ENCODE measurements at places on chromosomes 12 and 14. TPM values are rescaled to one million over a fixed set of nuclear protein-coding genes. Genes with fewer than 3 reads are reported as not detected.

The KRT73 gene
- total RNA-seq = not detected

GRCh38 chr12:6096527-6096926, 27.9 kb downstream of the VWF start:
- DNase-seq = peak; percentile 39

The ESR2 gene
- total RNA-seq = 0.29 TPM

The CLEC4C gene
- total RNA-seq = not detected

DNA sequence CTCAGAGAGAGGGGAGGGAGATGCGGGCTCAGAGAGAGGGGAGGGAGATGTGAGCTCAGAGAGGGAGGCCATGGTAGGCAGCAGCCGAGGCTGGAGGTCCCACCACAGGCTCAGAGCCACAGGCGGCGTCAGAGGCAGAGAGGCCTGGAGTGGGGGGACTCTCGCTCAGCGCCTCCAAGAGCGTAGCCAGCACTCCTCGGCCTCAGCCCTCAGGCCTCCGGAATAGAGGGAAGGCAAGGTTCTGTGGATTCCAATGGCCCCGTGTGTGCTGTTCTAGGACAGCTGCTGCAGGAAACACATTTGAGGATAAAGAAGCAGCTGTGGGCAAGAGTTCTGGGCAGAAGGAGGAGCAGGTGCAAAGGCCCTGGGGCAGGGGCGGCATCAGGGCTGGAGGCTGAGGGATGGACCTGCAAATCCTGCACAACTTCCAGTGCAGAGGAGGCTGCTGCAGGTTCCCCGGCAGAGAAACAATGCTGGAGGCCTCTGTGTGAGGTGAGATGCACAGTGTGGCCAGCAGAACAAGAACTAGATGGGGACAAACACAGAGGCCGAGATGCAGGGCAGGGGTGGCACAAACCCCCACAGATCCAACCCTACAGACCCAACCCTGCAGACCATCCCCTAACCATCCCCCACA, 59.1 kb upstream of the GALNT9 start:
- no peak for DNase-seq

GRCh38 chr12:110543252-110543959, 39.7 kb downstream of the PPTC7 start:
- peak; percentile 100 for DNase-seq

- DNase-seq = no peak
Observed at GRCh38 chr12:122309564-122310121, 43.3 kb upstream of the VPS33A start.

DNA sequence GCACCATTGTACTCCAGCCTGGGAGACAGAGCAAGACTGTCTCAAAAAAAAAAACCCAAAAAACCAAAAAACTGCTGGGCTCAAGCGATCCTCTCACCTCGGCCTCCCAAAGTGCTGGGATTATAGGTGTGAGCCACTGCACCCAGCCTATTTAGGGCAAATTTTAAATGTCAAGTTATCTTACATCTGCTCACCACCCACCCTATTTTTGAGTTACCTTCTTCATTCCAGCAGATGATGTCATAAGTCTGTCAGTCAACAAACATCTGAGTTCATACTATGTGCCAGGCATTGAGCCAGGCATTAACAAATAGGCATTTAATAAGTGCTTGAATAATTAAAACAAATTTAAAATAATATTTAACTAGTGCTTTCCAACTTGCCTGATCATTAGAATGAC, 21.5 kb downstream of the BATF start:
- DNase-seq = no peak

- DNase-seq = no peak
Observed at GRCh38 chr14:59147007-59147406, 41.5 kb upstream of the DAAM1 start.

DNA sequence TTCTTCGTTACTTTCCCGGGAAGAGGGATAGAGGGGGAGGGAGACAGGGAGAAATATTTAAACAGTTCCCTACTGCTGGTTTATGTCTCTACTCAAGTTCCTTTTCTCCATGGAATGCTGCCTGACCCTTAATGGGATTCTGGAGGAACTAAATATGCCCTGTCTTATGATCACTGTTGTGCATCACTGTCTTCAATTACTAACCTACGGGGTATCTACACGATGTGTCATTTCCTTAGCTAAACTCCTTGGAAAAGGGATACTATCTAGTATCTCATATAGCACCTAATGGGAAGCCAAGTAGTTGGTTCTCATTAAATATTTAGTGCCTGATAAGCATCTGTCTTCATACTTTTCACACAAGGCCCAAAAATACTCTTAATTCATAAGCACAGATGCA, 37.5 kb upstream of the FBLN5 start:
- DNase-seq = no peak

DNA sequence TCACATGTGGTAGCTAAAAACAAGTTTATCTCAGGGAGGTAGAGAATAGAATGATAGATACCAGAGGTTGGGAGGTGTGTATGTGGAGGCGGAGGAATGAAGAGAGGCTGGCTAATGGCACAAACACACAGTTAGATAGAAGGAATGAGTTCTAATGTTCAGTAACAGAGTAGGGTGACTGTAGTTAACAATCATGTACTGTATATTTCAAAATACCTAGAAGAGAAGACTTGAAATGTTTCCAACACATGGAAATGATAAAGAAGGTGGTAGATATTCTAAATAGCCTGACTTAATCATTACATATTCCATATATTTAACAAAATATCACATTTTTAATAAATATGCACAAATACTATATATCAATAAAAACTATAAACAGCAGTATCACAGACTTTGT, 8.9 kb upstream of the IFNG-AS1 start:
- DNase-seq = no peak

The RNASE2 gene
- total RNA-seq = not detected

The PSMA6 gene
- 322 TPM for total RNA-seq

DNA sequence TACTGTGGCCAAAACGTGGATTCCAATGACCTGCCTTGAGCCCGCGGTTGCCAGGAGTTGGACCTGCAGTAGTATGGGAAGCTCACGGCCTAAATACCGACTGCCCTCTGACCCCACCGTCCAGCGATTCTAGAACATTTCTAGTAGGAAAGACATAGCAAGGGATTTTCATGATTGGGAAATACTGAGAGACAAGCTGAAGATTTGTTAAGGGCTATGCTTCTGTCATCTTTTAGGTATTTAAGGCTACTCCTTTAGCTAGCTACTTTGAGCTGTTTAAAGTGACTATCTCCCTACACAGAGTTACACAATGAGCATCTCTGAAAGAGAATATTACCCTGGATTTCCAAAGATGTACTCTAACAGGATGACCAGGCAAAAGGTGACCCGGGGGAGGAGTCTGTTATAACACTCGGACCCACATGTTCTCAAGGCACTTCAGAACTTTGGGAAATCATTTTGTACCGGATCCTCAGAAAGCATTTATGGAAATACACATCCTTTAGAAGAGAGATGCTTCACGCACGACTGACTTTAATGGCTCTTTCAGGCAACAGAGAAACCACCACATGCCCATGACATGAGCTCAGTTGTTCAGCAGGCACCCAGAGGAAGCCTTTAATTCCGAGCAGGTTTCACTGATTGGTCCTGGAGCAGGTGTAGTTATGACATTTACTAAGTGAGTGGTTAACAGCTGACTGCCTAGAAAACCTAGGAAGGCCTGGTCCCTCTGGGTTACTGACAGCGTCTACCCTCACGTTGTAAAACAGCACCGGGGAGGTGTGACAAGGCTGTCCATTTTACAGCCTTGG, 4.2 kb downstream of the BAG5 start:
- DNase-seq = no peak

GRCh38 chr14:93317875-93318807, 14.7 kb downstream of the BTBD7 start:
- peak; percentile 85 for DNase-seq

The SLC16A7 gene
- total RNA-seq = 32.6 TPM

The SEL1L gene
- total RNA-seq = 152 TPM

The ISCU gene
- 125 TPM for total RNA-seq

DNA sequence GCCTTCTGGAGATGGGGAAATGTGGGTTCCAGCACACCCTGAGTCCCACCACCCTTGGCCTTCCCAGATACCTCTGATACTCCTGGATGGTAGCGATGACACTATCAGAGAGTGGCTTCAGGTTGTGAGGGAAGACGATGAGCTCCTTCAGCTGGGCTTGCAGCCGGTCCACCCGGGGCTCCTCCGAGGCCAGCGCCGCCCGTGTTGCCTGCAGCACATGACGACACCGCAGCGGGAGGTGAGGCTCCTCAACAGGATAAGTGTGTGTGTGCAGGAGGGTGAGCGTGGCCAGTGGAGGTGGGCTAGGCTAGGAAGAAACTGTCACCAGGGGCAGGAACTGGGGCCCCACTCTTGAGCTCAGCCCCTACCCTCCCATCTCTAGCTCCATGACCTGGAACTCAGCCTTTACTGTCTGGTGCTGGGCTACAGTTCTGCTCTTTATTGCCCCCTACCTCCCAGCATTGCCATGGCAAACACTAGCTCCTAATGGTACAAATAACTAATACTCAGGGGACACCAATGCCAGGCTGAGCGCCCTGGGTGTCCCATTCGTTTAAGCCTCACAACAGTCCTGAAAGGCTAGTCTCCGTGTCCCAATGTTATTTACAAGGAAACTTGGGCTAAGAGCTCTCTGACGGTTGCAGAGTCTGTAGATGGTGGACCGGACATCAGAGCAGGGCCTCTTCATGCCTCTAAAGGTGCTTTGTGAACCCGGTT, 64.1 kb downstream of the SYNE3 start:
- peak; percentile 28 for DNase-seq

DNA sequence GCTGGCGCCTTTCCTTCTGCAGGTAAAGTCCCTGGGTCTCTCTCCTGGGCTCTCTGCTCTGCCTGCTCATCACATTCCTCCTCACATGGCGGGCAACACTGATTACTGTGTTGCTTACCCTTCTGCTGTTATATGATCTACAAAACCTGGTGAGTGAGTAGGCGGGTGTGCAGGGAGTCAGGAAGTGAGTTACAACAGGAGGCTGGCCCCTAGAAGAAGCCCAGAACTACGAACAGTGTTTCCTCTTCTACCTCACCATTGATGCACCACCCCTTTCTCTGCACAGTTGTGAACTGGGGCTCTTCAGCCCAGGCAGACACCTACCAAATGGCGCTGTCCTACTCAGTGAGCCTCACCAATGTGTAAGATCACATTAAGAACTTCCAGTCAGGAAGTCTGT, 4.9 kb upstream of the KLHL33 start:
- no peak for DNase-seq

DNA sequence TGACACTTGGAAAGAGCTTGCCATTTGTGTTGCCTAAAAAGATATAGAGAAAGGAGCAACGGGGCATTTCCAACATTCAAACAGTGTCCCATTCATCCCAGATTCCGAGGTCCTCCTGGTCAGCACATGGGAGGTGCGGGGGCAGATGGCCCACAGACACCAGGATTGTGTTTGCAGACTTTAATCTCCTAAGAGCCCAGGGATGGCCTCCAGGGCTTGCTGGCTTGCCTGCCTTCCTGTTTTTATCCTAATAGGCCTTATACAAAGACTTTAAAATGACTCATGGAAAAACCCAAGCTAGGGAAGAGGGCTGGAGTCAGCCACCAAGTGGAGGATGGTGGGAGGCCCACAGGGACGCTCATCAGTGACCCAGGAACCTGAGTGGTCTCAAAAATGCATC, 21.5 kb upstream of the FAM181A start:
- no peak for DNase-seq

GRCh38 chr14:53295985-53296582, 143.0 kb upstream of the DDHD1 start:
- peak; percentile 52 for DNase-seq

The PTPRQ gene
- not detected for total RNA-seq

GRCh38 chr12:77166696-77167095, 101.3 kb upstream of the E2F7 start:
- no peak for DNase-seq

DNA sequence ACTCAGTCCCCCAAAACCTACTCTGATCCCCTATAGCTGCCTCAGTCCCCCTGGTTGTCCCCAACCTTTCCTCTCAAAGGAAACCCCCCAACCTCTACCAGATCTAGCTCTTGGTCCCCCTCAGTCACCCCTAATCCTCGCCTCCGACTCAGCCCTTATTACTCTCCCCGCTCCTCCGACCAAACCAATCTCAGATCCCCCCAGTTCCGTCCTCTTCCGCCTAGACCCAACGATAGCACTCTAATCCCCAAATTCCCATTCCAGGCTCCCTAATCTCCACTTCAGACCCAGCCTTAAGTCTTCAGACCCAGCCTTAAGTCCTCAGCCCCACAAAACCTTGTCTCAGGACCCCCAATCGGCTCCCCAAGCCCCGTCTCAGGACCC, 612 bp downstream of the VPS37B start:
- DNase-seq = no peak

DNA sequence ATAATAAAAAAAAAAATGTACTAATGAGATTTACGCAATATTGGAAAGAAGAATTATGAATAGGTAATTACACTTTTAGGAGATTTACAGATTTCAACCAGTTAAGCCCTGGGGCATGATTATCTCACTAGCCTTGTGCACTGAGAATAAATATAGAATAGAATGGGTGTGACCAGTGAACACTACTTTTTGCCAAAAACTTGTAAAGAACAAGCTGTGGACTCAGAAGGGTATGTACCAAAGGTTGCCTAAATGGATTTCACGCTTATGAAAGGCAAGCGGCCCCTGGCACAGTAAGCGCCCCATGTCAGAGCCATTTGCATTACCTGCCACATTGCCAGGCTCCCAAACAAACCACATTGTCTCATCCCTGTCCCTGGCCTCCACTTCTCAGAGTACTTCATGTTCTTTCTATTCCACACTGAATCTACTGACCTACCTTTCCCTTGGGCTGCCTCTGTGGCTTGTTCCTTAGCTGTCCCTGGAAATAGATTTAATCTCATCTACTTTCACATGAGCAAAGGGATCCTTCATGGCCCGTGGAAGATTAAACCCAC, 170.6 kb upstream of the DIO2 start:
- DNase-seq = peak; percentile 35

- DNase-seq = no peak
Observed at GRCh38 chr14:99212646-99213045, 59.4 kb downstream of the BCL11B start.

GRCh38 chr14:32594766-32595165, 265.7 kb downstream of the AKAP6 start:
- DNase-seq = peak; percentile 17

GRCh38 chr12:112327209-112327938, 54.9 kb downstream of the HECTD4 start:
- DNase-seq = no peak

DNA sequence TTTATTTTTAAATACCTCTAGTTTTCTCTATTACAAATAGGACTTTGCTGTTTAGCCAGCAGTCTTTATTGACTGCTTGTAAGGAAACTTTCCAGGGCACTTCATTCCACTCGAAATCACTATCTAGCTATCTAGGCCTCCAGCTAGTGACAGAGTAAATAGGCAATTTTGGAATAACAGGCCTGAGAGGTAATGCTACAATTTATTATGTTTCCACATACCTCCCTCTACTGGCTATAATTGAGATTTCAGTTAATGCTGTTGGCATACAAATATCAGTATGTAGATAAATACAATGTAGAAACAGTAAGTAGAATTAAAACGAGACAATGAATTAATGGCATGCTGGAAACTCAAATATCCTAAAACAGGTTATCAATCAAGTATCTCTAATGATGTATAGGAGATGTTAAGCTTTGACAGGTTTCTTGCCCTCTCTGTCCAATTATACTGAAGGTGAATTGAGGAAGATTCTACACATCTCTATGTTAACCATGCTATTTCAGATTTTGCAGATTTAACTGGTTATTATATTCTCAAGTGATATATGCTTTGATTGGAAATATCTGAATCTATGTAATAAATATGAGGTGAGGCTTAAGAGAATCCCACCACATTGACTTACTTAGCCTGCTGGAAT, 7.2 kb downstream of the DTD2 start:
- DNase-seq = peak; percentile 46

GRCh38 chr14:32087907-32088306, 10.8 kb downstream of the ARHGAP5 start:
- DNase-seq = no peak

- DNase-seq = no peak
Observed at GRCh38 chr14:56808383-56809269, 1.7 kb downstream of the OTX2 start.

Data from MCF 10A (cell line).